Psoas muscle (tissue), 8 donors: ENCODE measurements at places on chromosomes 11 and 22. TPM values are rescaled to one million over a fixed set of nuclear protein-coding genes. Genes with fewer than 3 reads are reported as not detected.

DNA sequence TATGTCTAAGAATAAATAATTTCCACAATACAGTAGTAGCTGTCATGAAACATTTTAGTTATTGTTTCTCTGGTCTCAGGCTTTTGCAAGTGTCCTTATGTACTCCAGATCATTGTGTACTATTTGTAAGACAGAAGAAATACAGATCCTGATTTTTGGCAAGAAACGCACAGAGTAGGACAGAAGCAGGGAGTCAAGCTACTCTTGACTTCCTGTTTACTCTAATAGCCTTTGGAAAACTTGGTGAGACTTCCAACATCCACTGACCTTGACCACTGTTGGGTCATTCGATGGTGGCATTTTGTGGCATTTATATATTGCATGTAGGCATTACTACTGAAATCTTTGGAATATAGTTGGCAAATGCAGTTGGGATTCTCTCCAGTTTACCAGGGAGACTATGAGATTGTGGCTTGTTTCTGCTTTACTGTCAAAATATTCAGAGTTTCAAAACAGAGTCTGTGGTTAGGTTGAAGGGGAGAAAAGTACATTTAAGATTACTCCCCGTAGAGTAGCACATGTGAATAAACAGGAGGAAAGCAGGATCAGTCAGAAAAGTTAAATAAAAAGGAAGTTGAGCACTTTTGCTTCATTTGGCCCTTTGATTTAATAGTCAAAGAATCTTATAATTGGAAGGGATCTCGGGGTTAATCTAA is 726.1 kb upstream of the CCDC90B start:
- H3K36me3 ChIP-seq: no peaks in the 10 kb centered on the region
- H3K27ac ChIP-seq: no peak overlapping the region
- no peaks in the 10 kb centered on the region for H3K27me3 ChIP-seq
- DNase-seq: no peak

DNA sequence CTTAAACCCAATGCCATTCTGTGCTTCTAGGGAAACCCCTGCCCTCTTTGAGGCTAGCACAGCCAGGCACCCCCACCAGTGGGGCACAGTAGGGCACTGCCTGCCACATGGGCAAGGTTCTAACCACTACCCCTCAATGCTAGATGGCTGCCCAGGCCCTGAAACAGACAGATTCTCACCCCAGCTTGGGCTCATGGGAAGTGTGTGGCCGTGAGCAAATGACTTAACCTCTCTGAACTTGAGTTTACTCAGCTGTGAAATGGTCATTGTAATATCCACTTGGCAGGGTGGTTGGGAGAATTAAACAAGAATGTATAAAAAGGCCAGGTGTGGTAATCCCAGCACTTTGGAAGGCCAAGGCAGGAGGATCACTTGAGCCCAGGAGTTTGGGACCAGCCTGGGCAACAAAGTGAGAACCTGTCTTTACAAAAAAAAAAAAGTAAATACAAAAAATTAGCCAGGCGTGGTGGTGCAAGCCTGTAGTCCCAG is 22.4 kb downstream of the C22orf23 start:
- H3K27ac ChIP-seq: no peak overlapping the region
- peaks cover 7% of the 10 kb centered on the region for H3K36me3 ChIP-seq
- H3K4me3 ChIP-seq: no peak overlapping the region

RAB36 gene
- 0.22 TPM for total RNA-seq

DNA sequence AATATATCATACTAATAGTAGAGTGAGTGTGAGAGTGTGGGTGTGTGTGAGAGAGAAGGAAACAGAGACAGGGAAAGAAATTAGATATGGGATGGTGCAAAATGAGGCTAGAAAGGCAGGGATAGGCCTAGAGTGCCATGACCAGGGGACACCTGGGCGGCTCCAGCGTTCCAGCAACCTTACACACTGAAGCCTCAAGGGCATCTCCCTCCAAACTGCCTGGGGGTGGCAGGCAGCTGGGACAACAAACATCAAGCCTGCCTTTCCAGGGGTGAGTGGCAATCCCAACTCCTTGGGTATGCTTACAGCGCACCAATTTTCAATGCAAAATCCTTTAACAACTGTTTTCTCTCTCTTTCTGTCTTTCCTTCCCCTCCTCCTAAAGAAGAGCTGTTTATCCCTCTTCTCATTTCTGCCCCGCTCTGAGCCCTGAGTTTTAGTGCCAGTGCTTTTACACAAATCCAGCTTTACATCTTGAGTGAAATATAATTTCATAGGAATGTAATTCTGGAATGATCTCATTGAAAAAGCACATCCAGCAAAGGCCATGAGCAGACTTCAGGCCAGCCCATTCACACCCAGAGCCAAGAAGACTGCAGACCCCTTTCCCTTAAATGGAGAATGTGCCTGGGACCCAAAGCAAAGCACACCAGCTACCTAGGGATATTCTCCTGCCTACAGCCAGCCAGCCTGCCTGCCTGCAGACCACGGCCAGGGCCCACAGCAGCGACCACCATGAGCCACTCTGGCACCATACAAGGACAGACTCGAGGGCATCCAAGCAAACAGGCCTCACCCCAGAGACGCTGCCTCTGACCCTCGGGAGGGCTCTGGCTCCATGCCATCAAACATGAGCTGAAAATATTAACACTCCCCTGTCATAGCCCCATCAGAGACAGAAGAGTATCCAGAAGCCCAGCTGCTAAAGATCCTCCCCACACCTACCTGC is 90.3 kb downstream of the RPL27A start:
- no peaks in the 10 kb centered on the region for H3K36me3 ChIP-seq
- H3K4me1 ChIP-seq: peaks cover 24% of the 10 kb centered on the region
- DNase-seq: no peak

DNA sequence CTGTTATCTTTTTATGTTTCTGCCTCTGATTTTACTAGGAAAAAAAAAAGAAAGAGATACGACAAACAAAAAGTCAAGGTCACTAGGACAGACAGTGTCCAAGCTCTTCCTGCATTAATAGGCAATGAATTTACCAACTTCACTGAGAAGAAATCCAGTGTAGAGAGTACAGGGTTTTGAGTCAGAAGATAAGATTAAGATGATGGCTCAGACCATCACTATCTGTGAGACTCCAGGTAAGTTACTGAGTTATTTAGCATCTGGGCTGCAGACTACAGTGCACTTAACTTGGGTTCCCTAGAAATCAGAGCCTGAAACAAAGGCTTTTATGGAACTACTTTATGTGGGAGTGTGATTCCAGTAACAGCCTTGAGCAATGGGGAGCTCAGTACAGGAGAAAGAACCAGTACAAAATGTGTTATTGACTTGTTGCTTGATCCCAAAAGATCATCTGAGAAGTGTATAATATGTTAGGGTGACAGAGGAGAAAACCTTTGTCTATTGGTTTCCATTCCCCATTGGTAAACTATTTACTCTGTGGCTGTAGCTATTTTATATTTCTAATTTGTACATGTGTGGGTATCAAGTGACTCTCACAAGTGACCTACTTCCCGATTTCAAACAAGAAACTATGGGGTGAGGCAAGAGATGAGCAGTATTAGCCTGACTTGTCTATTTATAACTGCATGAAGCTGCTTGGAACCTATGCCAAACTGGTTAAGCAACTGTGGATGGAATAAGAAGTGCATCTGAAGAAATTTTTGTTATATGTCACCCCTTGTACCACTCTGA is 395.8 kb downstream of the RAB38 start:
- H3K27me3 ChIP-seq: no peaks in the 10 kb centered on the region
- peak overlapping the region; percentile 76 for H3K27ac ChIP-seq
- no peaks in the 10 kb centered on the region for H3K36me3 ChIP-seq
- no peak overlapping the region for H3K4me3 ChIP-seq
- no peak for DNase-seq

CDON gene
- 1.4 TPM for total RNA-seq
